Upper lobe of right lung (tissue), 1 donor: ENCODE measurements at places on chromosomes 1 and 21. TPM values are rescaled to one million over a fixed set of nuclear protein-coding genes. Genes with fewer than 3 reads are reported as not detected.

DNA sequence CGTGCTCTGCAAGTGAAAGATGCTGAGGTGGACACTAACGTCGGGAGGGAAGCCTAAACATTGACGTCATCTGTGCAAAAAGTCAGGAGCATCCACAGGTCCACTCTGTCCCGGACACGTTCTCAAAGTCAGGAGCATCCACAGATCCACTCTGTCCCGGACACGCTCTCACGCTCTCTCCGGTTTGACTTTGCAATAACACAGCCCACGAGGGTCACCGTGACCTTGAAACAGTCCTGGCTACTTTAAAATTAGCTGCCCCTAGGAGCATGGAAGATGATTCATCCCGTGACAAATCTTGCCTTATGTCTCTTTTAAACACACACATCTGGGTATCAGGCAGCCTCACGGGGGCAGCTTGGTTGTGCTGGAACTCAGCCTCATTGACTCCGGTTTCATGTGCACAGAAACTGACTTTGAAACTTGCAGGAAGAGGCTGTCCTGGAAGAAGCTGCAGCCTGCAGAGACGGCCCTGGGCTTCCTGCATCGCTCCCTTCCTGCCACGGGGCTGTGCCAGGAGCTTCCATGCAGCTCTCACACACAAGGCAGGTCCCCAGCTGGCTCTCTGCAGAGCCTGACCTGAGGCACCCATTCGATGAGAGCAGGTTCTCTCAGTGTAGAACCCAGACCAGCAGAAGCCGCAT is 18.1 kb upstream of the COL18A1 start:
- DNase-seq, result peak; percentile 59

GRCh38 chr21:38196036-38196435 is 60.8 kb upstream of the KCNJ15 start:
- DNase-seq, result no peak

- no peak for DNase-seq
Observed at GRCh38 chr1:155272466-155273342, 600 bp downstream of the CLK2 start.

- DNase-seq, result no peak
Observed at GRCh38 chr1:93681989-93682412, 364 bp upstream of the BCAR3 start.

PFKFB2 gene
- total RNA-seq, result 49.9 TPM

HSF2BP gene
- total RNA-seq, result 0.41 TPM

LCE1D gene
- not detected for total RNA-seq

PDPN gene
- total RNA-seq, result 47.0 TPM

MEF2D gene
- 60.8 TPM for total RNA-seq
